ENCODE measurements at places on chromosomes 12 and 14.

- DNase-seq, result peak; percentile 86
These were observed 30.9 kb upstream of the IRF2BPL start for GRCh38 chr14:77059276-77059915.

DNA sequence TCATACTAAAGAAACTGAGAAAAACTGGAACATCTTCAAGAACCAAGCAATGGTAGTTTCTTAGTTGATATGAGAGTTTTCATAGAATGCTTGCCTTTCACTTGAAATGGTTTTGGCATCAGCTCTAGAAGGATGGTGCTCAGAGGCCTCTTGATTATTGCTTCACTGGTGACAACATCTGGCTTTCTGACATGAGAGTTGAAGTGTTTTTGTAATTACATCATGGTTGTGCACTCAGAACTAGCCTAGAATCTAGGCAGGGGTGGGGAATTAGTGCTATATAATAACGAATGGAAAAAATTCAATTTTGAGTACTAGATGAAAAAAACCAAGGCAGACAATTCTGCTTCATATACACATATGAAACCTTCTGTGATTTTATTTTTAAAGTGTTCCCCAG lies 172.8 kb upstream of the LMNTD1 start:
- no peak for DNase-seq

- DNase-seq, result no peak
These were observed 223.2 kb downstream of the PPM1H start for GRCh38 chr12:62711631-62712241.

GRCh38 chr14:98018628-98019027 lies 1221.4 kb downstream of the VRK1 start:
- DNase-seq, result no peak

DNA sequence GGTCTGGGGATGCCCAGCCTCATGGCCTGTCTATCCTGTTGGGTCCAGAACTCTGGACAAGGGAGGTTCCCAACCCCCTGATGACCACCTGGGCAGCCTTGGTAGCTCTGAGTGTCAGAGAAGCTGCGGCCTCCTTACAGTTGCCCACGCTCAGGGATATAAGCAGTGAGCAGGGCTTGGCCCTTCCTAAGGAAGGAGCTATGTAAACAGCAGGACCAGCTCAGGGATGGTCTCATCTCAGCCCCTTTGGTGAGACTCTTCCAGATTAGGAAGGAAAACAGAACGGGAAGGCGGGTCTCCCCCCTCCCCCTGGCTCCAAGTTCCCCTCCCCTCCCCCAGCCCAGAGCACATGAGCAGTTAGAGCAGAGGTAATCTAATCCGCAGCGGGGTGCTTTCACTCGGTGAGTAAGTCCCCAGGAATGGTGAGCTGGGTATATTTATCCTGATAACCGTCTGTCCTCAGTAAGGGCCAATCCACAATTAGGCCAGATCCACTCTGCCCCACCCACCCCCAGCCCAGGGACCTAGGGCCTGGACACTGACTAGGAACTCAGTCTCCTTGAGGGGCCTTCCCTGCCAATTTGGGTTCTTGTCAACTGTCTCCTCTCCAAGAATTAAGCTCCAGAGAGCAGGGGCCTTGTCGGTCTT lies 29.5 kb upstream of the RPLP0 start:
- DNase-seq, result peak; percentile 94

DNA sequence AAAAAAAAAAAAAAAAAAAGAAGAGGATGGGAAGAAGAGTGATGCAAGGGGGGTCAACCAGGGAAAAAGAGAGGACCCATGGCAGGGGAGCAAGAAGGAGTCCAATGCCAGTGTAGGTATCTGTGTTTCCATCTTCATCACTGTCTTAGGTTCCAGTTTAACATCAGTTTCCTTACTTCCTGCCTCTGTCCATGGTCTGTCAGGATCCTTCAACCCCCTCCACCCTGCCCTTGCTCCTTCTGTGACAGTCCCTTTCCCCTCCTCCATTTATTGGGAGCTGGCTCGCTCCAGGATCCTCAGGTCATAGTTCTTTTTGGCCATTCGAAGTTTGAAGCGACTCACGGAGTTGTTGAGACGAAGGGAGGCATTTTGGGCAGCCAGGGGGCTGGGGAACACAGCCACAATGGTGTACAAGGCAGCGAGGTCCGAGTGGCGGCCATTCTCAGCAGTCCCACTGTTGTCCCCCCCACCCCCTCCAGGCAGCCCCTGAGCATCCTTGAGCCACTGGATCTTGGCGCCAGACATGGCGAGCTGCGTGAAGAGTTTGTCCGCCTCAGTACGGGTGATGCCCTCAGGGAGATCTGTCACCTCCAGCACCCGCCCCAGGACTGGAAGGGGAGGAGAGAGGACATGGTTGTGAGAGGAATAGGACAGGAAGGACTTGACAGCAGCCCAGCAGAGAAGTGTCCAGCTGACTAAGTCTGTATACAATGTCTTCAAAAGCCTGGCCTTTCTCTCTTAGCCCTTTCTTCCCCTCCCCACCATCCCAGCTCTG lies 3.7 kb upstream of the STAC3 start:
- no peak for DNase-seq

GRCh38 chr12:38158428-38159091 lies 158.0 kb upstream of the ALG10B start:
- DNase-seq, result peak; percentile 7

GRCh38 chr14:100612986-100613385 lies 25.8 kb upstream of the BEGAIN start:
- peak; percentile 36 for DNase-seq

- peak; percentile 41 for DNase-seq
These were observed 513 bp downstream of the BCAT1 start for GRCh38 chr12:24948420-24948756.

GRCh38 chr14:55136241-55136640 lies 7.2 kb downstream of the LGALS3 start:
- DNase-seq, result no peak

DNA sequence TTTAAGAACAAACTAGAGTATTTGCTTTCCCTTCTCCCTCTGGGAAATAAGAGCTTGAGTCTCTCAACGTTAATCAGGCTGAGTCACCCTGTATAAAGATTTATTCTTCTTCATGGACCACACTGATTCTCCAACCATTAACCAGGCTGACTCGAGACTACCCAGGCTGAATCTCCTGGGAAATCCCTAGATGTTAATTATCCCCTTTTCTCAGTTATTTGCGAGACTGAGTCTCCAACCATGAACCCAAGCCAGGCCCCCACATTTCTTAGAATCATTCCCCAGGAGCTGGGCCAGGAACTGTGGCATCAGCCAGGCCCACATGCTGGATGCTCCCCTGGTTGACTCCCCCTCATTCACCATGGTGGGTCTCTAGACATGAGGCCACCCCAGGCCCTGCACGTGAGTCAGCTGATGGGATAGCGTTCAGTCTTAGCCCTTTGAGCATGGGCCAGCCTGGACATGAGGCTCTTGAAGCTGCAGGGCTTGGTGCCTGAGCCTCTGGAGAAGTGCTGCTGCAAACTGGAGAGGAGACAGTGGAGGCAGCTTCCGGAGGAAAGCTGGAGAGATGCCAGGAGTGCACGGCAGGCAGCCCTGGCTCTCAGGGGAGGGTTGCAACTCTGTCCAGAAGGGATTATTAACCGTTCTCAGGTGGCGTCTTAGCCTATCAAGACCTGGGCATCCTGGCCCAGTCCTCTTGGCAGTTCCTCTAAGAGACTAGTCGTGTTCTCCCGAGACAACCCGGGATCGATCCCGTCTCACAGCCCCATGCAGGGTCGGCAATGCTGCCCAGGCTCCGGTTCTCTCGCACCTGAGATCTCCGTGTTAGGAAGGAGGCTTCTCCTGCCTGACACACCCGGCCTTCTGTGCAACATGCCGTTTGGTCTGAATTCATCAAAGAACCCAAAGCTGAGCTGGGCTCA lies 296.6 kb downstream of the ADGRD1 start:
- DNase-seq, result no peak

DNA sequence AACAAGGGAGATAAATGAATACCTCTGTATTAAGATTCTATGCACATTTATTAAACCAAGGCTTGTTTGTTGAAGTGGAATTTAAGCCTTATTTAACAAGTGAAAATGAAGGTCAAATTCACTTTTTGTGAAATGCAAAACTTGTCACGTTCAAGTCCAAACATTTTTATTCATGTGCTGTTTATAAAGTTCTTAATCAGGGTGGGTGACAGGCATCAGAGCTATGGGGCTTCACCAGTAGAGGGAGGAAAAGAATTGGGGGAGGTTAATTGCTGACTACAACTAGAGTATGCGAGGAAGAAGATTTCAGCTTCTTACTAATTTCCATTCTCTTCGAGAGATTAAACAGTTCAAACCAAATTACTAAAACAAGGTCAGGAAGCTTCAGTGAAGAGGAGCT lies 9.7 kb downstream of the MOK start:
- DNase-seq, result peak; percentile 70
